Liver (tissue), 10 donors: ENCODE measurements at places on chromosomes 2 and 18. TPM values are rescaled to one million over a fixed set of nuclear protein-coding genes. Genes with fewer than 3 reads are reported as not detected.
A peak's percentile ranks its signal among the peaks of the same experiment; 100 is the strongest.

- no peak overlapping the region for H3K27ac ChIP-seq
- no peak overlapping the region for H3K4me3 ChIP-seq
- H3K27me3 ChIP-seq: no peaks in the 10 kb centered on the region
- H3K4me1 ChIP-seq: no peaks in the 10 kb centered on the region
Observed at GRCh38 chr2:77831898-77832297, 309.7 kb upstream of the LRRTM4 start.

GRCh38 chr2:197414515-197414914 is 20.3 kb downstream of the SF3B1 start:
- H3K27me3 ChIP-seq: no peaks in the 10 kb centered on the region
- H3K4me1 ChIP-seq: peaks cover 5% of the 10 kb centered on the region
- H3K36me3 ChIP-seq: peaks cover 46% of the 10 kb centered on the region
- H3K27ac ChIP-seq: no peak overlapping the region
- H3K4me3 ChIP-seq: no peak overlapping the region

DNA sequence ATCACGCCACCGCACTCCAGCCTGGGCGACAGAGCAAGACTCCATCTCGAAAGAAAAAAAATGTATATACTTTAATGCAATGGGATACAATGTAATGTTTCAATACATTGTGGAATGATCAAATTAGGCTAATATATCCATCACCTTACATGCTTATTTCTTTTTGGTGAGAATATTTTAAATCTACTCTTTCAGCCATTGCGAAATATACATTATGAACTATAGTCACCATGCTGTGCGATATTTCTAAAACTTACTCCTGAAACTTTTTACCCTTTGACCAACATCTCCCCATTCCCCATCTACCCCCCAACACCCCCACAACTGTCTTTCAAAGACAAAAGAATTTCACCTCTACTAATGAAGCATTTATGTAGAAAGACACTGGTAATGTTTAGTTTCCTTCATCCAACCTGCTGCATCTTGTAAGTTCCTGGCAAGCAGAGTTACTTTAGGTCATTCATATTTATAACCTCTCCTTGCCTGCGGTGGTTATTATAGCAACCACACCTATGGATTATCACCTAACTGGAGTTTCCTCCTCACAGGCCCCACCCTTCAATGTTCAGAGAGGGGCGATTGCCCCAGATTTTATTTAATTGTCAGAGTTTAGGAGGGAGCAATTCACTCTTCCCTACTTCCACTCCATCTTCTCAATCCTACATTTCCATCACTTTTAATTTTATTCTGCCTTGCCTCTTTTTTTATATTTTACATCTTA is 1.2 kb upstream of the ME2 start:
- H3K4me3 ChIP-seq: no peak overlapping the region
- no peaks in the 10 kb centered on the region for H3K27me3 ChIP-seq
- no peak overlapping the region for H3K27ac ChIP-seq
- no peaks in the 10 kb centered on the region for H3K36me3 ChIP-seq

DNA sequence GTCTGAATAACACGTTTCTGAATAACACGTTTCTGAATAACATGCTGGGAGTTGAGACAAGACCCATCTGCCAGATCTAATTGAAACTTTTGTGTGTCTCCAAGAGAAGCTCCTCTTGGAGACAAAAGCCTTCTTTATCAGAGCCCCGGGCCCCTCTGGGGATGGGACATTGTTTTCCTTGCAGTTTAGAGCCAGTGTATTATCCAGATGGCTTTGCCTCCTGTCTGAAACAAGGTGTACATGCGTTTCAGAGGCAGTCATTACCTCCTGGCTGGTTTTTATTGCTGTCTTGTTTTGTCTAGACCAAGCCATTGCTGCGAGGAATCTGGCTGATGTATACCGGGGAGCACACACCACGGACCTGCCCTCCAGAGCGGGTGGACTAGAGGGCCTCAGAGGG is 7.8 kb downstream of the FOSL2 start:
- no peak for DNase-seq
- H3K27ac ChIP-seq: no peak overlapping the region
- H3K27me3 ChIP-seq: no peaks in the 10 kb centered on the region
- no peak overlapping the region for H3K4me3 ChIP-seq

- DNase-seq: no peak
- no peaks in the 10 kb centered on the region for H3K4me1 ChIP-seq
- no peaks in the 10 kb centered on the region for H3K36me3 ChIP-seq
- no peaks in the 10 kb centered on the region for H3K27me3 ChIP-seq
- no peak overlapping the region for H3K4me3 ChIP-seq
- no peak overlapping the region for H3K27ac ChIP-seq
Observed at GRCh38 chr2:229350117-229350805, 79.2 kb upstream of the PID1 start.

DNA sequence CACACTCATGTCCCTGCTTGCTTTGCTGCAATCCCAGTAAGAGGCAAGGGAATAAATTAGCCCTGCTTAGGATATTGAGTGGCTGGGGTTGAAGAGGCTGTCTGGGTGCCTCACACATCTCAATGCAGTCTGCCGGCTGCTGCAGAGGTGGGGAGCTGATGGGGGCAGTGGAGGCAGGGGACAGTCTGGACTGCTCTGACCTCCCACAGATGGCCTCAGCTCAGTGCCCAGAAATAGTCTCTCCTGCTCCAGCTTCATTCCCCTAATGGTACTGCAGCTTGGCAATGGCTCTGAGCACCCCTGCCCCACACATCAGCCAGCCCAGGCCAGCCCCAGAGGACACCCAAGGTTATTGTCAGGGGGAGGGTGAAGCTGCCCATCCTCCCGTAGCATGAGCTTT is 21.5 kb upstream of the TNS1 start:
- no peak for DNase-seq
- H3K4me1 ChIP-seq: no peaks in the 10 kb centered on the region
- no peak overlapping the region for H3K27ac ChIP-seq
- H3K36me3 ChIP-seq: no peaks in the 10 kb centered on the region

DNA sequence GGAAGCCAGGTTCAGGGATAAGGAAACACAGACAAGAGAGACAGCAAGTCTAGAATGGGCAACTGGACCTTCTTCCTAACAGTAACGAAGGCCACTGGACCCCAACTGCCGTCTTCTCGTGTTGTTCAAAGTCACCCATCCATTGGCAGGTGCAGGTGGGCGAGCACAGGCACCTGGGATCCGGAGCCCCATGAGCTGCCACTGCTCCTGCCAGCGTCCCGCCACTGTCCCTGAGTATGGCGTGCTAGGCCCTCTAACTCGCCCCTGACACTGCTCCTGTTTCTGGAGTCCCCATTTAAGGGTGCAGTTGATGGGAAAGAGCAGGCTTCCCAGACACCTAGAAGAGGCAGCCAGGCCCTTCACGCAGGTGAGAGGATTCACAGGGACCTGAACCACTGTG is 48.0 kb downstream of the NDUFA10 start:
- H3K27me3 ChIP-seq: no peaks in the 10 kb centered on the region
- H3K4me1 ChIP-seq: no peaks in the 10 kb centered on the region
- no peak overlapping the region for H3K27ac ChIP-seq
- DNase-seq: no peak

DNA sequence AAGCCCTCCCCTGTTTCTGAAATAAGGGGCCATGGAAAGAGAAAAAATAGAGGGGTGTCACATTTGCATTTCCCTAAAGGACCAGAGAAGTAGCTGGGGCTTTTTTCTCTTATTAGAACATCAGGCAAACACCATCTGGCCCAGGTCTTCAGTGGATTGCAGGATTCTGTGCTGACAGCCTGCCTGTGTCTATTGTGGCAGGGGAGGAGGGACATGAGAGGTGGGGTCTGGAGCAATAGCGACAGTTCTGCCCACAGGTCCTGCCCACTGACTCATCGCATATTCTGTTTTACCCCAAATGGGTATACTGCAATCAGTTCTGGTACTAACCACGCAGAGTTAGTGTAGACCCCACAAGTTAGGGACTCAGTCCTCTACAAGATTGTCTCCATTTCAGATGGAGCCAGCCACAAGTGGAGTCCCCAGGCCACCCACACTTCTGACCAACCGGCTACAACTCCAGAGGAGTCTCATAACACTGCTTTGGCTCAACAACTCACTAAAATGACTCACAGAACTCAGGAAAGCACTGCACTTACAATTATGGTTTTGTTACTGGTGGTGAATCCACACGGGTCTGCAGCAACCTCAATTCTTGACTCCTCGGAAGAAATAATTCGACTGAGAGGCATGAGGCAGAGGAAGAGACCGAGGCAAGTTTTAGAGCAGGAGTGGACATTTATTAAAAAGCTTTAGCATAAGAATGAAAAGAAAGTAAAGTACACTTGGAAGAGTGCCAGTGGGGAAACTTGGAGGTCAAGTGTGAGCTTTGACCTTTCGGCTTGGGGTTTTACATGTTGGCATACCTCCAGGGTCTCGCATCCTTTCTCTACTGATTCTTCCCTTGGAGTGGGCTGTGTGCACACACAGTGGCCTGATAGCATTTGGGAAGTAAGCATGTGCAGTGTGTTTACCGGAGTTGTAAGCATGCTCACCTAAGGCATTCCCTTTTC is 146.4 kb upstream of the SPATS2L start:
- H3K36me3 ChIP-seq: no peaks in the 10 kb centered on the region
- no peak for DNase-seq
- H3K4me1 ChIP-seq: peaks cover 3% of the 10 kb centered on the region

- peaks cover 43% of the 10 kb centered on the region for H3K36me3 ChIP-seq
- DNase-seq: no peak
- no peak overlapping the region for H3K4me3 ChIP-seq
- peaks cover 15% of the 10 kb centered on the region for H3K4me1 ChIP-seq
- H3K27me3 ChIP-seq: no peaks in the 10 kb centered on the region
- no peak overlapping the region for H3K27ac ChIP-seq
Observed at GRCh38 chr2:27025281-27025800, 7.4 kb upstream of the TMEM214 start.

DNA sequence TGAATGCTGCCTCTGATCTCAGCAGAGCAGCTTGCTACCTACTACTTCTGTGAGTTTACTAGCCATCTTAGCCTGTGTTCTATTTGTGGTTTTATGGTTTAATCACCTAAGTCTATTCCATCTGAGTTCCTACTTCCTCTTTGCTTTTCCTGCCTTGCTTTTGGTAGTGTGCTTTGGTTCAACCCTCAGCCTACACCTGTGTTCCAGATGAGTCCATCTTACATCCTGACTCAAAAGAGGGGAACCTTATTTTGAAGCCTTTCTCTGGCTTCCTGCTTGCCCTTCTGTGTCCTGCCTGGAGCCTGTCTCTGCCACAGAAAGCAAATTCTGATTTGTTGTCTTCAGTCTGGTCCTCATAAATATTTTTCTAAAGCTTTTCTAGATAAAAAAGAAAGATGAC is 530.3 kb upstream of the MEX3C start:
- no peaks in the 10 kb centered on the region for H3K36me3 ChIP-seq
- H3K27me3 ChIP-seq: no peaks in the 10 kb centered on the region
- H3K27ac ChIP-seq: no peak overlapping the region
- no peak overlapping the region for H3K4me3 ChIP-seq
- DNase-seq: no peak
- H3K4me1 ChIP-seq: no peaks in the 10 kb centered on the region

- peak overlapping the region; percentile 39 for H3K4me3 ChIP-seq
- H3K4me1 ChIP-seq: peaks cover 6% of the 10 kb centered on the region
- no peak overlapping the region for H3K27ac ChIP-seq
Observed at GRCh38 chr2:230956827-230957755, 32.0 kb upstream of the GPR55 start.

DNA sequence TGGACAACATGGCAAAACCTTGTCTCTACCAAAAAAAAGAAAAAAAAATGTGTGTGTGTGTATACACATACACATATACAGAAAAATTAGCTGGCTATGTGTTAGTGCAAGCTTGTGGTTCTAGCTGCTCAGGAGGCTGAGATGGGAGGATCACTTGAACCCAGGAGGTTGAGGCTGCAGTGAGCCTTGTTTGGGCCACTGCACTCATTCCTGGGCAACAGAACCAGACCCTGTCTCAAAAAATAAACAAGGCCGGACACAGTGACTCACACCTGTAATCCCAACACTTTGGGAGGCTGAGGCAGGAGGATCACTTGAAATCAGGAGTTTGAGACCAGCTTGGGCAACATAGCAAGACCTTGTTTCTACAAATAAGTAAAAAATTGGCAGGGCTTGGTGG is 2.1 kb downstream of the COQ10B start:
- H3K4me1 ChIP-seq: peaks cover 6% of the 10 kb centered on the region
- H3K36me3 ChIP-seq: no peaks in the 10 kb centered on the region
- H3K27ac ChIP-seq: peak overlapping the region; percentile 100
- no peaks in the 10 kb centered on the region for H3K27me3 ChIP-seq

DNA sequence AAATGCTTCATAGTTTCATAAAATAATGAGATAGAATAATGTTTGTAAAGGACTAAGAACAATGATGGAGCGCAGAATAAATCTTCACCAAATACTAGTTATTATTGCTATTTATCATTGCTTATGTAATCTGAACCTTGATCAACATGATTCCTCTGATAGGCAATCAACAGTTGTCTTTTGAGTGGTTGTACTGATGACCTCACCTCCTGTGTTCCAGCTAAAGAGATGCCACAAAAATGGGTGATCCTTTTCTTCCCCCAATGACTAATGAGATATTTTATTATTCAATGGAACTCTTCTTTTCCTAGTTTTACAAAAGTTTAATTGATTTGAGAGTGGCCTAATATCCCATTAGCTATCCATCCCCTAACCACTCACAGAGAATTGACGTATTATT is 784.0 kb upstream of the FSHR start:
- H3K27ac ChIP-seq: no peak overlapping the region
- no peaks in the 10 kb centered on the region for H3K36me3 ChIP-seq

DNA sequence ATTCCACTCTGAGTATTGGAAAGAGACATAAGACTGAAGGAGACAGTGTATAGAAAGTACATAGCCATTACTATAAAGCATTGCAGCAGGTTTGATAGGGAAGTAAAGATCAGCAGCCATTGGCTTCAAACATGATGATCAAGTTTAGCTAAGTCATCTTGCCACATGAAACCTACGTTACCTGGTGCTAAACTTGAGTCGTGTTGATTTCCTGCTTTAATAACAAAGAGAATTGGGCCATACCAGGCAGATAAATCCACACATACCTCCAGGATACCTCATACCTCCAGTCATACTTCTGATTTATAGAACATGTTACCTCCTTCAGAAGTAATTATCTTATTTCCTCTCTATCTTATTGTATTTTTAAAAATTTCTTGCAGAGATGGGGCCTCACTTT is 10.3 kb upstream of the KYNU start:
- no peaks in the 10 kb centered on the region for H3K27me3 ChIP-seq
- no peak overlapping the region for H3K4me3 ChIP-seq
- peaks cover 4% of the 10 kb centered on the region for H3K4me1 ChIP-seq

Gene KRTCAP3
- total RNA-seq: 1.8 TPM

Gene RAPGEF4
- 18.2 TPM for total RNA-seq

Gene CAPN14
- 0.05 TPM for total RNA-seq
